Renal cortical epithelial cell (primary cell): ENCODE measurements at places on chromosomes 1 and 21. TPM values are rescaled to one million over a fixed set of nuclear protein-coding genes. Genes with fewer than 3 reads are reported as not detected.

Gene TSPAN2
- total RNA-seq = 9.8 and 14.1 TPM in 2 replicates

- DNase-seq = peak; percentile 39
Measured at GRCh38 chr1:32755098-32755809, 52.7 kb upstream of the SYNC start.

DNA sequence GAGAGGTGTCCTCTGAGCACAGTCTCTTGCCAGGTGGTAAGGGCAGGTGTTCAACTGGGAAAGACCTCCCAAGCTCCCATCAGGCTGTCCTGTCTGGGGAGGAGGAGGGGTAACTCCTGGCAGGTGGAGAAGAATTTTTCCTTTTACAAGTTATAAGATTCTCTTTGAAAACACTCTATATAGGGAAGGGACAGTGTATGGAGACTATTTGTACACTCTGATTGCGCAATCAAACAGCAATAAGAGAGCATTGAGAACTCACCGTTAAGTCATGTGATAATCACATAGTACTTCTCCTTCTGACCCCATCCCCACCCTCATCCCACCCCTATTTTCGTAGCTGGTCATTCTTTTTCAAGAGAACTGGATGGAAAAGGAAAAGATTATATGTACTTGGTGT lies 179.3 kb upstream of the ZNF644 start:
- no peak for DNase-seq

DNA sequence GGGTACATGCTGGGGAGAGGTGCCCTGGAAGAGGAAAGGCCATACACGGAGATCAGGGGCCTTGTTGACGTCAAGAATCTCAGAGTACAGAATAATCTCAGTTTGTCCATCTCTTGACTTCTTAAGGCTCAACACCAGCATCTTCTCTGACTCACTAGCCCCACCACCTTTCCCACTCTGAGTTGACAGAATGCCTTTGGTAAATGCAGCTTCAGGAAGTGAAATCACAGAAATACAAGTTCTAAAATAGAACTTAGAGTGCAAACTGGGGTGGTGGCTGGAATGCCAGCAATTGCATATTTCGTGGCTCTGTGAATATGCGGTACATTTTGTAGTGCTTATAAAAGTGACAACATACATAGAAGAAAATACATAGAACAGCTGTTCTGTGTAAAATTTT lies 1.6 kb downstream of the COG2 start:
- DNase-seq = peak; percentile 35

DNA sequence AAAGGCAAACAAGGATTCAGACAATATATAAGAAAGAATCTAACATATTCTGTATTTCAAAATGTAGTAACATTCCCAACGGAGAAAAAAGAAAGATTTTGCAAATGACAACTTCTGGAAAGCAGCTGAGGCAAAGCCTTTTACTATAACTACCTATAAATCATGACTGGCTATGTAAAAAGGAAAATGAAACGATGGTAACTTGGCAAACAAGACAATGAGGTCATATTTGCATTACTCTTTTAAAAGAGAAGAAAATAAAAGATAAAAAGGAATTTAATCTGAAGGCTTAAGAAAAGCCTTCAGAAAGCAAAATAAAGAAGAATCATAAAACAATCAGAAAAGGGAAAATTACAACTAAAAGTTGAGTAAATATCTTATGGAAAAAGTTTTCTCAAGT lies 25.1 kb upstream of the ASPM start:
- no peak for DNase-seq

- peak; percentile 44 for DNase-seq
Measured at GRCh38 chr1:46477153-46477929, 12.3 kb upstream of the DMBX1 start.

DNA sequence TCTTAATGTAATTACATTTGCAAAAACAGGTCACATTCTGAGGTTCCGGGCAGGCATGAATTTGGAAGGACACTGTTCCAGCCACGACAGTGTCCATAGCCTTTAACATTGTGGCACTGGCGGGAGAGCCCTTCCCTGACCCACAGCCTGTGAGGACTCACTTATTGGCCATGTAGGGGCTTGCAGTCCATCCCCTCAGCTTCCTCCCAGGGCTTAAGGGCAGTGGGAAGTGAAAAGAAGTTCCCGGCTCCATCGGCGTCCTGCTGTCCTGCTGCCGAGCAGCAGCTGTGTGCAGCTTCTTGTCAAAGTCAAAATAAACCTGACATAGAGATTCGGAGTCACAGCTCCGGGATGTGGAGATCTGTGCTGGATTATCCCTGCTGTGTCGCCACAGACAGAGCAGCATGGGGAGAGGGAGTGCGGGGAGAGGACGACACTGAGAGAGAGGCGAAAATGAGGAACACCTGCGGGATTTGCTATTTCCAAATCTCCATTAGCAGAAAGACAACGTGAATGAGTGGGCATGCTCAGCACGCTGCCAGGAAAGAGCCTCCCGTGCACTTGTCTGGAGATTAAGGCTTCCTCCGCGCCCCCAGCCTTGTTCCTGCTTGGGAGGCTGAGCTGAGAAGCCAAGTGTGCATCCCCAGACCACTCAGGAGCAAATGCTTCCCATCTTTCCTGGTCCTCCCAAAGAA lies 260.3 kb downstream of the ASTN1 start:
- DNase-seq = no peak

- no peak for DNase-seq
Measured at GRCh38 chr1:195971589-195971988, 636.7 kb downstream of the KCNT2 start.
